ENCODE measurements at places on chromosomes 12 and 14.
A peak's percentile ranks its signal among the peaks of the same experiment; 100 is the strongest.

DNA sequence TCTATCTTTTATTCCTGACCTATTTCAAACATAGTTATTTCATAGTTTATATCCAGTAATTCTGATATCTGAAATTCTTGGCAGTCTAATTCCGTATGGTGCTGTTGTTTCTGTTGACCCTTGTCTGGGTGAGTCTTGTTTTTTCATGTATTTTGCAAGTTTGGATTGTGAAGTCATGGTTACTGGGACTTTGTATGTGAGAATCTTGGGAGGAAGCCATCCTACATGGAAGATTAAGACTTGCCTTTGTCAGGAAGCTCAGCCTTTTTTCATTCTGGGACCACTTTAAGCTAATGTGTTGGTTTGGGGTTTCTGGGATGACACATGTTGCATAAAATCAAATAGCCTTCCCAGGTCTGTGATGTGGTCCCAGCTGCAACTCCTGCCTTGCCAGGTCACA is 191.6 kb upstream of the E2F7 start:
- no peak for DNase-seq

GRCh38 chr12:116026768-116027550 is 250.5 kb downstream of the MED13L start:
- DNase-seq: no peak

DNA sequence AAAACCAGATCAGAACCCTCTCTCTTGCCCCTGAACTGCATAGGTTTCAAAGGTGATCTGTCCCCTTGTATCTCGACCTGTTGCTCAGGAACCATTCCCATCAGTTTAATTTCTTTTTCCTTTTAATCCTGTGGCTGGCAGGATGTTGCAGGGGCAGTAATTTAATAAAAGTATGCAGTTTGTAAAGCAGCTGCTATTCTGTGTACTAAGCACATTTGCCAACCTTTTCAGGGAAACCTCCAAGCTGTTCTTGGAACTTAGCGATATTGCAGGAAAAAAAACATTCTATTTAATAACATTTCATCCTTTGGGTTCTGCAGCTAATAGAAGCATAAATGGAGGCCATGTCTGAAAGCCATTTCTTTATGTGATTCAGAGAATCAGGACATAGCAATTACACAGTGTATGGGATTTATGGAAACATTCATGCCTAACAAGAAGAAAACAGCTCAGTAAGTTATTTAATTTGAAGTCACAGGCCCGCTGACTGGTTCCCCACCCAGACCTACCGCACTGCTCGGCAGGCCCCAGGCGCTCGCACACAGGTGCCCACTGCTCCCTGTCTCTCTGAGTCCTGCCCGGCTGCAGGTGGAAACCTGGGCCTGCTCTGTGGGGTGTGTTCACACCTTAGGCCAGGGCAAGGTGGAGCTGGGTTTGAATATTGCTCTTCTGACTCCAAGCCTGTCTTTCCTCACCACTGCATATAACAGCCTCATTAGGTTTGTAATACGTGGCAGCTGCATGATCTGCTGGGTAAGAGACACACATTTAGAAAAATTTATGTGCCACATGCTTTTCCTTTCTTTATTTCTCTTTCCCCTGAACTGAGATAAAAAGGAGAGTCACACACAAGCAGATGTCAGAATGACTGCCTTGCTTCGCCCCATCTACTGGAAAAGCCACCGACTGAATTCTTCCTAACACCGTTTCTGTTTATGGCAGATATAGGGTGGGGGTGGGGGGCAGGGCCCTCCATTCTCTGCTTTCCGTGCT is 119.7 kb downstream of the SLC25A47 start:
- no peak for DNase-seq

GRCh38 chr12:92654929-92655328 is 47.9 kb upstream of the PLEKHG7 start:
- DNase-seq: no peak

- no peak for DNase-seq
Measured at GRCh38 chr14:87084908-87085307, 908.1 kb downstream of the GALC start.

- DNase-seq: peak; percentile 60
Measured at GRCh38 chr12:92987362-92987761, 58.3 kb upstream of the EEA1 start.

- peak; percentile 59 for DNase-seq
Measured at GRCh38 chr12:10614056-10614370, 604 bp upstream of the MAGOHB start.

DNA sequence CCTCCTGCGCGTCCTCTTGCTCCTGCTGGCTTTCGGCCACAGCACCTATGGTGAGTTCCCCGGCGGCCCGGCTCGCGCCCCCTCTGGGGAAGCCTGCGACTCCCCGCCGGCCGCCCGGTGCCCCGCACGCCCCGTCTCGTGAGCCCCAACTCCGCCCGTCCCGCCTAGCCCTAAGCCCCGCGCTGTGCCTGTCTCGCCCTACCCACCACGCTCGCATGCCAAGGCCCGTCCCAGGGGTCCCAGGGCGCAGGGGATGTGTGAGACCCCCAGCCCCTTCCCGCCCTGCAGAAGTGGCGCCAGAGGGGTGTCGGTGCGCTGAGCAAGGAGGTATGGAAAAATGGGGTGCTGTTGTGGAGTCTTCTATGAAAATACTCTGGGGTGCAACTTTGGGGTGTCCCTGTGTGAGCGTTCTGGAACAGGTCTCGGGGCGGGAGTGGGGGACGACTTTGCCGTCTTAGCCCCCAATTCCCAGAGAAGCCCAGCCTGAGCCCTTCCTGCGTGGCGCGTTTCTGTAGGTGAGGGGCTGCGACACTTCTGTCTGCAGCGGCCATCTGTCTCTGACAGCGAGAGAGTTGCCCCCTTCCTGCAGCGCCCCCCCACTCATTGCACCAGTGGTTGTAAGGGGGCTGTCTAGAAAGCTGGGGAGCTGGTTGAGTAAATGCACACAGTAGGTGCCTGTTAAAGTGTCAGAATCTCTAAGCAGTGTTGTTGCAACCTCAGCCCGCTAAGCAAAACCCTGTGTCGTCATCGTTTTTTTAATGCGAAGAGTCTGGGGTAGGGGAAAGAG is 587 bp downstream of the DLK1 start:
- no peak for DNase-seq

DNA sequence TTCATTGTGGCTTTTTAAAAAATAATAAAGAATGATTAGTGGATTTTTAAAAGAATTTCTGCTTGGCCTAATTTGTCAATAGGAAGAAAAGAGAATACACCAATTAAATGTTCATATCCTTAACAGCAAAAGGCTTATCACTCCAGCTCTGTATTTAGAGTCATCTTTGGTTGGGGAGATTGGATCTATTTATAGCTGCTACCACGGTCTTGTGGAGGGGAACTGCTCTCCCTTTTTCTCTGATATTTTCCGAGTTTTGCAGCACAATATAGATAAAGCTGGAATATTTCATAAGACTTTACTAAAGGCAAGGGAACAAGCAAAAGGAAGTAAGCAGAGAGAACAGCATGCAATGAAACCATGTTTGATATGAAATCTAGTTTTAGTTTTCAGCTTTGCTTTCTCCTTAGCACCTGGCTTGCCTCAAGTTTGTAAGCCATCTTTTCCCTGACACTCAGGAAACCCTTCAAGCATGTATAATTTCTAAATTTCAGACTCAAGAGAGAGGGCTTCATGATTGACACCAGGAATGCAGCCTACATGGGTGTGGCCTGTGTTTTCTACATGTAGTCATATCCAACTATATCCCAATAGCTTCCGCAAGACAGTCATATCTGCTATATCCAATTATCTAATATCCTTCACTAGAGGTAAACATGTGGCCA is 35.2 kb downstream of the BRMS1L start:
- DNase-seq: no peak

- DNase-seq: peak; percentile 49
Measured at GRCh38 chr12:95998611-95999286, 2.6 kb upstream of the HAL start.

DNA sequence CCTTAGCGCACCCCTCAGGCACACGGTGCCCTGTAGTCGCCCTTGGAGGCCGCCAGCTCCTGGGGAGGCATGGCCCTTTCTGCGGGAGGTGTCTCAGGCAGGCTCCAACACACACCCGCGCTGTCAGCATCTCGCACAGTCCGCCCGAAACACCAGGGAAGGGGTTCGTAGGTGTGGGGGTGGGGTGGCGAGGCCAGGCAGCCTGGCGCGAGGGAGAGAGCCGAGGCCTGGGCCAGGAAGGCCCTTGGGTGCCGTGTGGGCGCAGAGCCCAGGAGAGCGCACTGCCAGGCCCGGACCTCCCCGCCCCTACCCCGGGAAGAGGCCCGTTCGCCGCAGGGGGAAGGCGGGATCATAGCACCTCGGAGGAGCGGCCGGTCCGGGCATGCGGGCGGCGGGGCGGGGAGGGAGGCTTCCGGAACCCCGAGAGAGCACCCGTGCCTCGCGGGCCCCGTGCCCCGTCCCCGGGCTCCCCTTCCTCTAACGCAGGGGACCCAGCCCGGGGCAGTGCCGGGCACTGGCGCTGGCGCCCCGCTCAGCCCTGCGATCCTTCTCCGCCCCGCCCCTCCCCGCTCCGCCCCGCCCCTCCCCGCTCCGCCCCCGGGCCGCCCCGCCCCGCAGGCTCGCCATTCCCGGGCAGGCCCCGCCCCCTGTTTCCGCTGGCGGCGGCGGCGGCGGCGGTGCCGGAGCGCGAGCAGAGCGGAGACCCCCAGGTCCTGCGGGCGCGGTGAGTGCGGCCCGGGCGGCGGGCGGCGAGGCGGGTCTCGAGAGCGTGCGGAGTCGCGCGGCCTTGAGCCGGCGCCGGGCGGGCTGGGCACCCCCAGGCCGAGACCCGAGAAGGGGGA is at the start of gene TSPAN9:
TSS of gene TSPAN9 (plus strand) at position 650 of the 842 bp plus-strand sequence. CDS start 123,815 bp downstream, outside the sequence.
- DNase-seq: peak; percentile 64

- DNase-seq: peak; percentile 71
Measured at GRCh38 chr14:89417091-89417464, at the start of gene FOXN3. Gene FOXN3, minus strand, starts transcription at chr14:89417233. Its CDS starts 4,757 bp downstream, at chr14:89412476.

DNA sequence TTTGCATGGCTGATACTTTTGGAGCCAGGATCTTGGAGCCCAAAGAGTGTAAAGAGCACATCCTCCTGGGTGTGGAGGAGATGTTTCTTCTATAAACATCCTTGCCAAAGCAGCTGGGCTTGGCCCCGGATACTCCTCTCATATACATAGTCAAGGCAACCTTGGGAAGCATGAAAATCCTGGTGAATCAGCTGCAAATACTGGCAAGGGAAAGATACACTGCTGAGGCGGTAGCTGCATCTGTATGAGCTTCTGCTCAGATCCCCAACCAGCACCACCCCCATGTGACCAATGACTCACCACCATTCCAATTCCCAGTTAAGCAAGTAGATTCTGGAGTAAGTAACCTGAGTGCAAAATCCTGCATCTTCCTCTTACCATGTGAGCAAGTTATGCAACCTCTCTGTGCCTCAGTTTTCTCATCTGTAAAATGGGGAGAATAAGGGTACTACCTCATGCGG is 567.4 kb downstream of the MED13L start:
- no peak for DNase-seq

GRCh38 chr12:116532986-116533342 is 26.2 kb upstream of the MAP1LC3B2 start:
- DNase-seq: no peak

- DNase-seq: no peak
Measured at GRCh38 chr14:20179218-20179617, 11.5 kb upstream of the OR11G2 start.

DNA sequence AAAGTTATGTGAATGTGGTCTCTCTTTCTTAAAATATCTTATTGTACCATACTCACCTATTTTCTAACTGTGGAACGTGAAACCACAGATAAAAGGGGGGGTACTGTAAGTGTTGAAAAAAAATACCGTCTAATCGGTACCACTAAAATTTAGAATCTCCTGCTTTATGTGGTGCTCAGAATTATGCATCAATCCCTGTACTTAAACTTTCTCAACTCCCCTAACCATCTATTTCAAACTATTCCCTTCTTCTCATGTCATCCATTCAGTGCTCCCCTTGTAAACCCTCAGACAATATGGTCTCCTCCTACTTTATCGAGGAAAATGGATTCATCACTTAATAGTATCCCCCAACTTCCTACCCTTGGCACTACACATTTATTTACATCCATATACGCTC is 23.7 kb downstream of the DEPDC4 start:
- DNase-seq: no peak

GRCh38 chr12:32587581-32588495 is 91.3 kb upstream of the DNM1L start:
- no peak for DNase-seq

DNA sequence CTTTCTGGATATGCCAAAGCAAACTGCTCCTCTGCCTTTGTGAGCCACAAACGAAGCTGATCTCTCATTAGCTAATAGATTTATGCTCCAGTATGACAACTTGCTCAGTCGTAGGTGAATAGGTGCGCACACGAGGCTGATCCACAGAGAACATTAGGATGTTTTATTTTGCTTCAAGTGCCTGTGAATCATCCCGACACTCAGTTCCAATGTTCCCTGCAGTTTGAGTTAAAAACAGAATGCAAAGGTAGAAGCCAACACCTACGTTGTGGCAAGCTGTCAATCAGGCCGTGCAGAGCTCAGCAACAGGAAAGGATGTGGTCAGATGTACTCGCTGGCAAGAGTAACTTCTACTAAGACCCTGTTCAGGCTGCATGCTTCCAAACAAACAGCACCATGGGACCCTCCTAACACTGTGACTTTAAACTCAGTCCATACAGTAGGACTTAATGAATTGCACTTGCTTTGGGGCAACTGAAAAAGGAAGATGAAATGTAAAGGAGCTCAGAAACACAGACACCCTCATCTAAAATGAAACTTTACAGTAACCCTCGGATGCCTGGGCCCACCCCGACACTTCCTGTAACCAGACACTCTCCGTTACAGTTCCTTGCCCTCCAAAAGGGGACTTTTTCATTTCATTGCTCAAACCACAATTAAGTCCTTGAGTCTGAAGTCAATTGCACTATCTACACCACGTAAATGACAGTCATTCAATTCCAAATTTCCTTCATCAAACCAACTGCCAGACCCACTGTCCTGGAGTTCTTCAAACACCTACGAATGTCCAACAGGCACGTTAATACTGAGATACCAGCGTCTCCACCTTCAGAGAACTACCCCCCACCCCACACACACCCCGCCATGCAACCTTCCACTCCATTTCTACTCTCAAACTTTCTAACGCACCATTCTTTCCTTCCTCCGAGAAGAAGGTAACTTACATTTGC is 1.6 kb downstream of the CCDC88C start:
- peak; percentile 68 for DNase-seq

DNA sequence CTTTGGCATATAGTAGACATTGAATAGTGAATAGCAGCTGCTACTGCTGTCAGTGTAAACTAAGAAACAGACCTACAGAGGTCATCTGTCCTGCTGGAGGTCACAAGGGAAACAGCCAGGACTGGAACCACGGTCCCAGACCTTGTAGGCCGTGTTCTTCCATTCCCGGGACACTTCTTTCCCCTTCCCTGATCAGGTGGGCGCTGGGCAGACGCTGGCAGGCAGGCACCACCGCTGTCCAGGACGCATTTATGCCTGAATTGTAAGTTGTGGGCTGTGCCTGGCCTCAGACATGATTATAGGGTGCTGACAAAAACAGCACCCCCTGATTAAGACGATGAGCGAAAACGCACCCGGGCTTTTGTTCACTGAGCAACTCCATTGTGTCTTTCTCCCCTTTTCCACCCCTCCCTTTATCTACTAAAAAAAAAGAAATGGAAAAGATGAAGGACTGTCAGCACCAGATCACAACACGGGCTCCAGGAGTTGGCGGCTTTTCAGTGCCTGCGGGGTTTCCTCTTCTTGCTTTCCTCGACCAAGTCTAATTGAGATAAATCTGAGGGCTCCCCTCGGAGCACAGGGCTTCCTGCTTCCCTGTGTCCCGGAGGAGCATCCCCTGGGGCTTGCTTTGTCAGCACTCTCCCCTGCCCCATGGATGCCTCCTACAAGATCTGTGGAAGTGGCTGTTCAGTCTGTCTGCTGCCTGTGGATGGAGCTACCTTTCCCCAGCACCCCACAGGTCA is 80.6 kb downstream of the TSPAN9 start:
- no peak for DNase-seq
